ENCODE measurements at places on chromosomes 4 and X.
A peak's percentile ranks its signal among the peaks of the same experiment; 100 is the strongest.

GRCh38 chr4:14583752-14584151, 418.5 kb upstream of the CPEB2 start:
- no peak for DNase-seq

- no peak for DNase-seq
Measured at GRCh38 chrX:153741446-153741845, 16.8 kb downstream of the ABCD1 start.

- no peak for DNase-seq
Measured at GRCh38 chrX:49071877-49072711, 1.7 kb downstream of the PRAF2 start.

GRCh38 chrX:9135901-9136510, 102.1 kb upstream of the FAM9B start:
- no peak for DNase-seq

GRCh38 chrX:129980540-129981199, 1.8 kb upstream of the BCORL1 start:
- DNase-seq, result peak; percentile 29

- no peak for DNase-seq
Measured at GRCh38 chrX:50198348-50198747, 2.5 kb downstream of the AKAP4 start.

DNA sequence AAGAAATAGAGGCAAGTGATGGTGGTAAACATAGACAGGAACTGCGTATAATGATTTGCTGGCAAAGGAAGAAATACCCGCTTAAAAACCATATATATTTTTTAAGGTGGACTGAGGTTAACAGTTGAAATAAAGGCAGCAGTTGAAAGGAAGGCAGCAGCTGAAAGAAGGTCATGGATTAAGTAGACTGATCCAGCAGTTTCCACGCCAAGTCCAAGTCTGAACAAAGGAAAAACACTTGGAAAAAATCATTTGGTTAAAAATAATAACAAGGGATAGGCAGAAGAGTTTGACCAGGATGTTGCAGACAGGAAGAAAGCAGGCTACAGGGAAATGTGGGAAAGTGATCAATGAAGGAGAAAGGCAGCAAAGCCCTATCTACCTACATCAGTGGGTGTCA, 93.6 kb downstream of the AMELX start:
- no peak for DNase-seq

GRCh38 chrX:44954562-44954961, 81.6 kb downstream of the KDM6A start:
- no peak for DNase-seq

- no peak for DNase-seq
Measured at GRCh38 chrX:121323337-121323736, 275.9 kb downstream of the GLUD2 start.
